ENCODE measurements at places on chromosomes 4 and X. TPM values are rescaled to one million over a fixed set of nuclear protein-coding genes. Genes with fewer than 3 reads are reported as not detected.

Gene TEX11
- total RNA-seq = not detected

Gene ETDA
- not detected for total RNA-seq

Gene HSFX2
- total RNA-seq = not detected

Gene KLF8
- total RNA-seq = not detected

Gene TRPC3
- total RNA-seq = 0.08 TPM

Gene GUCY1A1
- not detected for total RNA-seq

Gene RPA4
- total RNA-seq = 0.16 TPM

Gene STATH
- not detected for total RNA-seq

Gene ARR3
- total RNA-seq = not detected

Measured in A549 treated with ZK216348 at 1 μM for 4 hours (cell line).